ENCODE measurements at places on chromosomes 5 and 9.

DNA sequence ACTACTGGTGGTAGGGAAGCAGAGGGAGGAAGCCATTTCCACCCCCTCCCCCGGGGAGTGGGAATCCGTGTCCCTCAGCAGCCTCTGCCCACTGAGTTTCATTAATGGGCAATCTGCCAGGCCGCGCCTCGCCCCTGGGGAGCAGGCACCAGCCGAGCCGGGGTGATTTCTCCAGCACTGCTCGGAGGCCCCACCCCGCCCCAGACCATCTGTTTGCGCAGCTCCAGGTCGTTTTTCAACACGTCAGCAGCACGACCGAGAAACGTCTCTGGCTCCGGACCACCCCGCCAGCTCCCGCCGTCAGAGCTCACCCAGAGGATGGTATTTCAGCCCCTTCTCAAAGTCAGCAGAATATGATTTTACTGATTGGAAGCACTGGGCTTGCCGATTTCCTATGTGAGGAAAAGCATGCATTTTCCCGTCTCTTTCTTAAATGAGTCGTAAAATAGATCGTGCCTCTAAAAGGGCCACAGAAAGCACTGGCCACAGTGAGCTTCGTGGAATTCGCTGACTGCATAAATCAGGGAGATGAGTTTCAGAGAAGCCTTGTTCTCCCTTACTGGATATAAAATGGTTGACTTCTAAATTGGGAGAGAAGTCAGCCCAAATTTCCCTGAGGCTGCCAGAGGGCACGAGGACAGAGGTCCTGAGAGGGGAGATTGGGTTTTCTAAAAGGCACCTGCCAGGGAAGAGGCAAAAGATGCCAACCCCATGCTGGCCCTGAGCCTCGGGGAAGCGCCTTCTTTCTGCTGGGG is 47.0 kb downstream of the OLFM1 start:
- DNase-seq = no peak

- peak; percentile 32 for DNase-seq
These were observed at the start of gene RASGEF1C for GRCh38 chr5:180209137-180209581. RASGEF1C (minus strand) TSS chr5:180209211; CDS start chr5:180138052, 71,159 bp downstream.

- no peak for DNase-seq
These were observed 2031.2 kb downstream of the EFNA5 start for GRCh38 chr5:105639511-105639910.

DNA sequence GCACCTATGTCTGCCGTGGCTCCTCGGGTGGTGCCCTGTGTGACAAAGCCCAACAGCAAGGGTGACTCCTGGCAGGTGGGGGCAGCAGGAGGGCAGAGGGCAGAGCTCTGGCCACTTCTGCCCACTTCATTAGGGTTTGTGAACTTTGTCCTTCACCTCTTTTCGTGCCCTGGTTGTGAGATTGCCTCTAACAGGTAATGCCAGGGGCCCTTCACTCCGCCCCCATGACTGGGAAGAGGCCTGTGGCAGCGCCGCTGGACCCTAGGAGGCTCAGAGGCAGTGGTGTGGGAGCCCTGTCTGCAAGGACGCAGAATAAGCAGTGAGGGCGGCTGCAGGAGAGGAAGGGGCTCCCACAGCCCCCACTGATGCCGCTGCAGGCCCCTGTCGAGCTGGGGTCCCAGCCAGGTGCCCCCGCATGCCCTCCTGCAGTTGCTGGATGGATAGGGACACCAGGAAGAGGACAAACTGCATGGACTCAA is 108.7 kb upstream of the LMX1B start:
- DNase-seq = no peak

Measured in stimulated activated naive CD4-positive, alpha-beta T cell treated with Interleukin-2 at 50 U/mL for 16 hours (primary cell).